ENCODE measurements at places on chromosomes 5 and 9.

DNA sequence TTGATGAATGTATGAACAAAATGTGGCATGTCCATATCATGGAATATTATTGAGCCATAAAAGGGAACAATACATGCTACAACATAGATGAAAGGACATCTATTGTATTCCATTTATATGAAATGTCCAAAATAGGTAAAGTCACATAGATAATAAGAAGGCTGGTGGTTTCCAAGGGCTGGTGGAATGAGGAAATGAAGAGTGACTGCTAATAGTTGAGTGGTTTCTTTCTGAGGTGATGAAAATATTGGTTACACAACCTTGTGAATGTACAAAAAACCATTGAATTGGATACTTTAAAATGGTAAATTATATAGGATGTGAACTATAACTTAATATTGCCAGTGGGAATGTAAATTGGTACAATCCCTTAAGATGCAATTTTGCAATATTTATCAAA, 5.2 kb downstream of the ARSB start:
- no peak for DNase-seq

DNA sequence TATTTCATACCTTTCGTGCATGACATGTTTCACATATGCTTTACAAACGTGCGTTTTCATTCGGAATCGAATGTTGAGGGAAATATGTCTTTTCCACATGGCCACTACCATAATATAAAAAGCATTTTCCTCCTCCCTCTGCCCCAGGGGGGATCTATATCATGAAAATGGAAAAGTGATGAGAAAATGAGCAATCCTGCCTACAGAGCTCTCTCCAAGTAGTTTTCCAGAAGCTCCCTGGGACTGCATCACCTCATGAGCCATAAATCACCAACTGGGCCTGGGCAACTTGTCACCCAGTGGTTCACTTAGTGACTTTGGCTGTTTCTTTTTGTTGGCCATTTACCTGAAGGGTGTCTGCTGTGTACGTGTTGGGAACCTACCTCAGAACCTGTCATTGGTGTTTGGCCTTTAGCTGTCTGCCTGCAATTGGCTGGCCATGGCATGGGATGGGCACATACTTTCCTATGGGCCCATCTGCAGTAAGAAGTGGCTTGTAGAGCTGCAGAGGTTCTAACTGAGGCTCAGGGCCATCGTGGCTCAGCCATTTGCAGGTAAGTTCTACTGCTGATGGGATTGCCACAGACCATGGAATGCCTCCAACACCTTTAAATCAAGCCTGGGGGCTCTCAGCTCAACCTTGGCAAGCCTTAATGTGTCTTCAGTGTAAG, 9.5 kb upstream of the TIFAB start:
- DNase-seq: no peak

GRCh38 chr9:113579283-113580040, 115.9 kb downstream of the RGS3 start:
- no peak for DNase-seq

GRCh38 chr5:129629575-129629974, 118.3 kb upstream of the MINAR2 start:
- DNase-seq: no peak

DNA sequence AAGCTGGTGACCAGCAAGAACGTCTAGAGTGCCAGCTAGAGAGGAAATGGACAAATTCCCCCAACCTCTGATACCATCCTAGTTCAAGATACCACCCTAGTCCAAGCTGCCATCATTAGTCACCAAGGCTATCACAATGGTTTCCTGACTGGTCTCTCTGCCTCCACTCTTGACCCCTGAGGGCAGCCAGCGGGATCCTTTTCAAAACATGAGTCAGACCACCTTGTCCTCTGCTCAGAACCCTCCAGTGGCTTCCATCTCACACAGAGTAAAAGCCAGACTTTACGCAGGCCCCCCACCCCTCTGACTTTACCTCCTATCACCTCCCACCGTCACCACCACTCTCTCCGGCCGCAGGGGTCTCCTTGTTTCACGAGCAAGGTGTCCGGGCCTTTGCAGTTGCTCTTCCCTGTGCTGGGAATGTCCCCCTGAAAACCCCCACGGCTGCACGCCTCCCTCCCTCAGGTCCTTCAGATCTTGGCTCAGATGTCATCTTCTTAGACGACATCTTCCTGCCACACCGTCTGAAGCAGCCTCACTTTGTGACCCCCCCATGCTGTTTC, 42.2 kb upstream of the FBXW11 start:
- no peak for DNase-seq
